Sigmoid colon (tissue), 7 donors: ENCODE measurements at places on chromosomes 13 and 19.

DNA sequence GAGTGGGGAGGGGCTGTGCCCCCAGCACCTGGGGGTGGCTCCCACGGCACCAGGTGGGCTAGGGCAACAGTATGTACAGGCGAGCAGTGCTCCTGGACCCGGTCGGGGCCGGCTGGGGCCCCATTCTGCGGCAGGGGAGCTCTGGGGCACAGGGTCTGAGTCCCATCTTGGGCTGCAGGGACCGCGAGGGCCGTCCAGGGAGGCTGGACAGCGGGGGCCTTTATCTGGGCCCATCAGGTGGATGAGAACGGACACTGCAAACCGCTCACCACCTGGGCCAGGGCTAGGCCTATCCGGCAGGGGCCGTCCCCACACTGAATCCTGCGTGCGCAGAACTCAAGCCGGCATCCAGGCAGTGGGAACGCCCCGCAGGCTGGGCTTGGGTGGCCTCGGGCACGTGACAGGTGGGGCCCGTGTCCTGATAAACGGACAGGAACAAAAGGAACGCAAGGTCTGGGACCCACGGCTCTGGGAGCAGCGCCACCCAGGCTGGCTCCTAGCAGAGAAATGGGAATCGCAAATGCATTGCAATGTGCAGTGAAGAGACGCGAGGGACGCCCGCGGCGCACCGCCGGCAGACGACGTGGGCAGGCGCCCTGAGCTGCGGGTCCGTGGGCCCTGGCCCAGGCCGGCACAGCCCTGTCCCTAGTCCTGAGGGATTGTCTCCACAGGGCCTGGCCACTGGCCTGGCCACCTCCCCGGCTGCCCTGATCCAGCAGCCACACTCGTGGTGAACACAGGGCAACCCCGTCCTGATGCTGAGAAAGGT is 29.7 kb downstream of the BTBD2 start:
- no peak overlapping the region for H3K27ac ChIP-seq
- no peaks in the 10 kb centered on the region for H3K4me1 ChIP-seq
- peaks cover 54% of the 10 kb centered on the region for H3K36me3 ChIP-seq
- no peak overlapping the region for H3K4me3 ChIP-seq

GRCh38 chr13:31385540-31385939 is 185.8 kb downstream of the B3GLCT start:
- no peak overlapping the region for H3K4me3 ChIP-seq
- no peaks in the 10 kb centered on the region for H3K4me1 ChIP-seq
- no peak for DNase-seq
- H3K27me3 ChIP-seq = no peaks in the 10 kb centered on the region

- no peak overlapping the region for H3K4me3 ChIP-seq
- no peaks in the 10 kb centered on the region for H3K27me3 ChIP-seq
- no peaks in the 10 kb centered on the region for H3K36me3 ChIP-seq
- H3K27ac ChIP-seq = no peak overlapping the region
- no peaks in the 10 kb centered on the region for H3K4me1 ChIP-seq
These were observed 161.4 kb downstream of the TM9SF2 start for GRCh38 chr13:99662678-99663077.

- peaks cover 32% of the 10 kb centered on the region for H3K4me1 ChIP-seq
- peak; percentile 91 for DNase-seq
- H3K4me3 ChIP-seq = peak overlapping the region; percentile 91
- H3K36me3 ChIP-seq = peaks cover 6% of the 10 kb centered on the region
- H3K27me3 ChIP-seq = no peaks in the 10 kb centered on the region
These were observed 1.5 kb upstream of the MYADM start for GRCh38 chr19:53865918-53866864.

DNA sequence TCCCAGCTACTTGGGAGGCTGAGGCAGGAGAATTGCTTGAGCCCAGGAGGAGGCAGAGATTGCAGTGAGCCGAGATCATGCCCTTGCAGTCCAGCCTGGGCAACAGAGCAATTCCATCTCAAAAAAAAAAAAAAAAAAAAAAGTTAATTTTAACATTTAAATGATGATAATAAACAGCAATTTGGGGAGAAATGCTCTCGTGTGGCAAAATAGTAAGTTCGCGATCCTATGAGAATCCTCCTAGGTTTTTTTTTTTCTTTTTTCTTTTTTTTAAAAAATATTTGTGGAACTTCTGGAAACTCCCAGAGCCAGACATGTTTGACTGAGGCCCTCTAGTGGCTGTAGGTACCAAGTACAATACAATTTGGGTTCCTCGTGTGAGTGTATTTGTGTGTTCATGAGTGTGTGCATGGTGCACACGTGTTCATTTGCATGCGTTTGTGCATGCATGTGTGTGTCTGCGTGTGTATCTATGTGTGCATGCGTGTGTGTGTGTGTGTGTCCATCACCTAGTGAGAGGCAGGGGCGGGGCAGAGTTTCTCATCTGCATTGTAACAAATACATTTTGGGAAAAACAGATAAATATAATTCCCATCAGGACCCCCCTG is 31.2 kb downstream of the TMPRSS9 start:
- H3K27ac ChIP-seq = no peak overlapping the region
- H3K4me1 ChIP-seq = no peaks in the 10 kb centered on the region
- no peak for DNase-seq
- peaks cover 19% of the 10 kb centered on the region for H3K27me3 ChIP-seq
- H3K36me3 ChIP-seq = no peaks in the 10 kb centered on the region

DNA sequence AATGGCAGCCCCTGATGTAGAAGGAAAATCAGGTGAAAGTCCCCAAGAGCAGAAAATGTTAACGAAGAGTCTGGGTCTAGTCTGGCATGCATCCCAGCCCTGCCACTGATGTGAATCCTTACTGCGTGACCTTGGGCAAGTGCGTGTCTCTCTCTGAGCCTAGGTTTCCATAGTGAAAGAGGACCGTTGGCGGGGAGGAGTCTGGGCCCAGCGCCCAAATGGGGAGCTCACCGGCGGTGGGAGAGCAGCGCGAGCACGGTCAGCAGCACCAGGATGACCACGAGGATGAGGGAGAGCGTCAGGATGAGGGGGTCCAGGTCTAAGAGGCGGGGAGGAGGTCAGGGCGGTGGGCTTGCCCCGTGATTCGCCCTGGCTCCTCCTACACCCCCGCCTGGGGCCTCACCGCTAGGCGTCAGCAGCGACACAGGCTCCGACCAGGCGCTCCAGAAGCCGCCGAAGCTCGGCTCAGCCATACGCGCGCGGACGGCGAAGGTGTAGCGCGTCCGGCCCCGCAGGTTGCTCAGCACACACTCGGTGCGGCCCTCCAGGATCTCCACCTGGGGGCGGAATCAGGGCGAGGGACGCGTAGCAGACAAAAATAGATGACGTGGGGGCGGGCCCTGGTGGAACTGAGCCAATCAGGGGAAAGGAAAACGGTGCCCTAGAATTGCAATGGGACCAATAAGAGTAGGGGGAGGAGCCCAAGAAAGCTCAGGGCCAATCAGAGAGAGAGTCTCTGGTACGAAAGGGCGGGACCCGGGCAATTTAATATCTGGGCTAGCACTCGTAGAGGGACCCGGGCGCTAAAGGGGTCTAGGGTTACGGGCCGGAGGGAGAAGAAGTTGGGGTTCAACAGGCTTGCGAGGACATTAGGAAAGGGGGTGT is 3.2 kb downstream of the EPOR start:
- H3K27ac ChIP-seq = peak overlapping the region; percentile 74
- H3K27me3 ChIP-seq = peaks cover 31% of the 10 kb centered on the region
- peak overlapping the region; percentile 57 for H3K4me3 ChIP-seq
- DNase-seq = peak; percentile 98

DNA sequence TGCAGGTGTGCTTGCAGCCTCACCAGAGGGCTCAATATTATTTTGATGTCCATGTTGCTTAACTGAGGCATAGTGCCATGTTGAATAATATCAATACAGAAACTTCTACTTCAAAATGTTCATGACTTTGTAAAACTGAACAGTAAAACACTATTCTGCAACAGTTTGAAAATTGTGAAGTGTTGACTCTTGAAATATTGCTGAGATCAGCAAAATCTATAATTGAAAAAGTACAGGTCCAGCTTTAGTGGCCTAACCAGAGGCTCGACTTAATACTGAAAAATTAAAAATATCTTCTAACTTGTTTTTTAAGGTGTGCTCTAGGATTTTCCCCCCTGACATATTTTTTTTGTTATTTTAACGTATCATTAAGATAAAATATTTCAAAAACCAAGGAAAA is 1460.7 kb downstream of the EFNB2 start:
- no peaks in the 10 kb centered on the region for H3K36me3 ChIP-seq
- H3K27ac ChIP-seq = no peak overlapping the region
- DNase-seq = no peak

DNA sequence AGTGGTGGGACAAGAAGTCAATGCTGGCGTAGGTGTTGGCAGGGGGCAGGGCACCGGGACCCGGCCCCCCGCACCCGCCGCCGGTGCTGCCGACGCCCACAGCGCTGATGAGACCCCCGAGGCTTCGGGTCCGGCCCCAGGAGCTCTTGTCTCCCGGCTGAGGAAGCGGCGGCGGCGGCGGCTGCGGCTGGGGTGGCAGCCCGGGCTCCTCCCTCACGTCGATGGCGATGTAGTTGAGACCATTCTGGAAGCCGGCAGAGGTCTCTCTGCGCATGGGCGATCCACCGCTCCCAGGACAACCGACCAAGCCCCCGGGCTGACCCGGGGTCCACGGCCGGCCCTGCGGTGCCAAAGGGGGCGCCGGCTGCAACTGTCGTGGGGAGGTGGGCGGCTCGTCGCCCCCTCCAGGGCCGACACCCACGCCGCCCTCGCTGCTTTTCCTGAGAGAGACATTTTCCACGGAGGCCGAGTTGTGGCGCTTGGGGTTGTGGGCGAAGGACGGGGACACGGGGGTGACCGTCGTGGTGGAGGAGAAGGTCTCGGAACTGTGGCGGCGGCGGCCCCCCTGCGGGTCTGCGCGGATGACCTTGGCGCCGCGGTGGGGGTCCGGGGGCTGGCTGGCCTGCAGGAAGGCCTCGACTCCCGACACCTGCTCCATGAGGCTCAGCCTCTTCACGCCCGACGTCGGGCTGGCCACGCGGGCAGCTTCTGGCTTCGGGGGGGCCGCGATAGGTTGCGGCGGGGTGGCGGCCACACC is 4.1 kb downstream of the IRS2 start:
- peaks cover 25% of the 10 kb centered on the region for H3K36me3 ChIP-seq
- no peak for DNase-seq
- H3K4me3 ChIP-seq = peak overlapping the region; percentile 92
- no peaks in the 10 kb centered on the region for H3K27me3 ChIP-seq
- H3K4me1 ChIP-seq = peaks cover 58% of the 10 kb centered on the region
- H3K27ac ChIP-seq = peak overlapping the region; percentile 81

DNA sequence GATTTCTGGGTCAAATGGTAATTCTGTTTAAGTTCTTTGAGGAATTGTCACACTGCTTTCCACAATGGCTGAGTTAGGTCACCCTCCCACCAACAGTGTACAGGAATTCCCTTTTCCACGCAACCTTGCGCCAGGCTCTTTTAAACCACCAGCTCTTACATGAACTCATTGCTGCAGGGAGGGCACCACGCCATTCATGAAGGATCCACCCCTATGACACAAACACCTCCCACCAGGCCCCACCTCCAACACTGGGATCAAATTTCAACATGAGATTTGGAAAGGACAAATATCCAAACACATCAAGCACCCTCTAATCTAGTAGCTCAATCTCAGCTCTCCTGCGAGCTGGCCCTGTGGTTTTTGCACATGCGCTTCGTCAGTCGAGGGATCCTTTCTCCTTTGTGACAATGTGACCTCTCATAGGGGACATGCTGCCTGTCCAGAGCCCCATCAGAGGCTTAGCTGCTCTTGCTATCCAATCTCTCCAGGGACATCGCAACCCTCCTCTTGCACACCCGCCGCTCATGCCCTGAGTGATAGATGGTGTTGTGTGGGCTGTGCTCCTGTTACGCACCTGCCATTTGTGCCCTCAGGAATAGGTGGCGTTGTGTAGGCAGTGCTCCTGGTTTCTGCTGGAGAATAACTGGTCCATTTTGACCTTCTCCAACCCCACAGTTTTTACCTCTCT is 328.0 kb downstream of the UQCRFS1 start:
- DNase-seq = no peak
- H3K27me3 ChIP-seq = peaks cover 18% of the 10 kb centered on the region
- H3K4me1 ChIP-seq = peaks cover 19% of the 10 kb centered on the region
- H3K36me3 ChIP-seq = no peaks in the 10 kb centered on the region
- no peak overlapping the region for H3K27ac ChIP-seq

DNA sequence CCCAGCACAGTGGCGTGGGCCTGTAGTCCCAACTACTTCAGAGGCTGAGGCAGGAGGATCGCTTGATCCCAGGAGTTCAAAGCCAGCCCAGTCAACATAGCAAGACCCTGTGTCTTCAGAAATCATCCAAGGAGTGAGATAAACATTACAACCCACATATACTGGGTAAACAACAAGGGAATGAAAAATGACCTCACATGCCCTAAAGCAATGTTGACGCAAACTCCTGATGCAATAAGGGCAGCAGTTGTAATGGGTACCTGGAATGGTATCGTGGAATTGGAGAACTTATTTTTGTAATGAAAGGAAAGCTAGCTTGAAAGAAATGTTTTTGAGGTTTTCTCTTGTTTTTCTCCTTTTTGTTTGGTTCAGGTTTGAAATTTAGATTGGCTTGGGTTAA is 24.5 kb upstream of the LGALS16 start:
- H3K36me3 ChIP-seq = no peaks in the 10 kb centered on the region
- no peak overlapping the region for H3K4me3 ChIP-seq
- no peak for DNase-seq
- H3K27me3 ChIP-seq = no peaks in the 10 kb centered on the region

DNA sequence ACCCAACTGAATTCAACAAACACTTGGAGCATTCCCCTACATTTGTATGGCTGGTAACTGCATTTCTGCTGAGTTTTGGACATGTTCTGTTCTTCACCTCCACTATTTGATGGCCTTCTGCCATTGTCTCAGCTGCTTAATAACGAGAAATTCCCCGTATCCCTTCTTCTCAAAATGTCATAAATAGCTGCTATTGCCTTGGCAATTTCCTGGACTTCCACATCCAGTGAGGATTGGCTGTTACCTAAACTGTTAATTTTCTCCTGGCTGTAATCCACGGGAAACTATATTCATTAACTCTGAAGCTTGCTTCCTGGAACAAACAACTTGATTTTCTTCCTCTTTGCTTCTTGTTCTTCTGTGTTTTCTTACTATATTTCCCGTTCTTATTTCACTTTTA is 69.5 kb upstream of the TDRD3 start:
- no peaks in the 10 kb centered on the region for H3K27me3 ChIP-seq
- H3K36me3 ChIP-seq = no peaks in the 10 kb centered on the region
- H3K4me3 ChIP-seq = no peak overlapping the region
- H3K27ac ChIP-seq = no peak overlapping the region
- H3K4me1 ChIP-seq = no peaks in the 10 kb centered on the region
- no peak for DNase-seq

GRCh38 chr13:65275838-65276630 is 1954.1 kb downstream of the PCDH9 start:
- no peak overlapping the region for H3K27ac ChIP-seq
- no peaks in the 10 kb centered on the region for H3K27me3 ChIP-seq
- no peak overlapping the region for H3K4me3 ChIP-seq
- H3K36me3 ChIP-seq = no peaks in the 10 kb centered on the region
